ENCODE measurements at places on chromosomes 4 and X. TPM values are rescaled to one million over a fixed set of nuclear protein-coding genes. Genes with fewer than 3 reads are reported as not detected.

SCFD2 gene
- total RNA-seq, result 17.9 TPM

PCDH7 gene
- 3.3 TPM for total RNA-seq

DNA sequence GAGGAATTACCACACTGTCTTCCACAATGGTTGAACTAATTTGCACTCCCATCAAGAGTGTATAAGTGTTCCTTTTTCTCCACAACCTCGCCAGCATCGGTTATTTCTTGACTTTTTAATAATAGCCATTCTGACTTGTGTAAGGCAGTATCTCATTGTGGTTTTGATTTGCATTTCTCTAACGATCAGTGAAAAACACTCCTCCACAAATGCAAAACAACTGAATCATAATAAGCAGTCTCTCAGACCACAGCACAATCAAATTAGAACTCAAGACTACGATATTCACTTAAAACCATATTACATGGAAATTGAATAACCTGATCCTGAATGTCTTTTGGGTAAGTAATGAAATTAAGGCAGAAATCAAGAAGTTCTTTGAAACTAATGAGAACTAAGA, 371.7 kb downstream of the CXXC4 start:
- no peak for DNase-seq

DNA sequence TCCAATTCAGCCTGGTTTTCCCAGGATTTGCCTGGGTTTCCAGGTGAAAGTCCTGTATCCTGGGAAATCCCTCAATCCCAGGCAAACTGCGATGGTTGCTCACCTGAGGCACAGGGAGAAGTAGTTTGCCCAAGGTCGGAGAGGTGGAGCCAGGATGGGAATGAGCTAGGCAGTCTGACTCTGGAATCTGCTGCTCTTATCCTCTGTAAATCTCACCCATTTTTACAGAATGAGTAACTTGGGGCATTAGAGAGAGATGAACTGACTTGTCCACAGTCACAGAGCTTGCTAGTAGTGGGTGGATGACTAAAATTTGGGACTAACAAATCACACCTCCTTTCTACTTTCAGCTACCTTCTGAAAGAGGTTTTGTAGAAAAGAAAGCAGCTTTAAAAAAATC, 9.8 kb upstream of the ARX start:
- no peak for DNase-seq

TASL gene
- total RNA-seq, result not detected
